ENCODE measurements at places on chromosomes 13 and 19. TPM values are rescaled to one million over a fixed set of nuclear protein-coding genes. Genes with fewer than 3 reads are reported as not detected.

ANGPTL8 gene
- not detected for total RNA-seq

GRIK5 gene
- not detected for total RNA-seq

ICAM5 gene
- total RNA-seq, result not detected

ADM5 gene
- 0.33 TPM for total RNA-seq

Measured in mammary microvascular endothelial cell (primary cell).